Cardiac septum (tissue), 1 donor: ENCODE measurements at places on chromosomes 7 and 10. TPM values are rescaled to one million over a fixed set of nuclear protein-coding genes. Genes with fewer than 3 reads are reported as not detected.

The CACUL1 gene
- total RNA-seq = 31.6 TPM

The MYH16 gene
- total RNA-seq = not detected

The PLXDC2 gene
- 22.6 TPM for total RNA-seq

The TAS2R3 gene
- 0.35 TPM for total RNA-seq

The ABCB4 gene
- 9.8 TPM for total RNA-seq
